ENCODE measurements at places on chromosomes 1 and 21. TPM values are rescaled to one million over a fixed set of nuclear protein-coding genes. Genes with fewer than 3 reads are reported as not detected.

NFASC gene
- total RNA-seq: 16.5 TPM

RXRG gene
- under 0.01 TPM for total RNA-seq

SIPA1L2 gene
- total RNA-seq: 12.6 TPM

- no peak for DNase-seq
Measured at GRCh38 chr1:167056529-167057231, 33.5 kb downstream of the GPA33 start.

- peak; percentile 63 for DNase-seq
Measured at GRCh38 chr1:200306944-200307754, 102.7 kb downstream of the ZNF281 start.

- DNase-seq: peak; percentile 99
Measured at GRCh38 chr1:24018611-24019580, 38.8 kb upstream of the SRSF10 start.

DNA sequence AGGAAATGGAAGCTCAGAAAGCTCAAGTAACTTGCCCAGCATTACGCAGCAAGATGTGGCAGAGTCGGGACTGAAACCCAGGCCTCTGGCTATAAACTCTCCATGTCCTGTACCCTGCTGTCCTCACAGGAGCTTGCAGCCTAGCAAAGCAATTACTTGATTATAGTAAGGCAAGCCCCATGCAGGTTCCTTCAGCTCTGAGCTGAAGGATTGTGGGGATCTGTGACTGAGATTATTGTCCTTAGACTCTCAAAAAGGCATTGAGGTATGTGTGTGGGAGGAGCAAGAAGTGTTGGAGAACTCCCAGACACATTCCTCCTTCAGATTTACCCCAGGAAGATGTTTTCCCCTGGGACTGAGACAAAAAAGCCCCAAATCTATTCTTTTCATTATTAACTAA lies 124.0 kb upstream of the SPATA6 start:
- peak; percentile 46 for DNase-seq

All from fibroblast of lung (primary cell).